ENCODE measurements at places on chromosomes 3 and 15. TPM values are rescaled to one million over a fixed set of nuclear protein-coding genes. Genes with fewer than 3 reads are reported as not detected.
A peak's percentile ranks its signal among the peaks of the same experiment; 100 is the strongest.

DNA sequence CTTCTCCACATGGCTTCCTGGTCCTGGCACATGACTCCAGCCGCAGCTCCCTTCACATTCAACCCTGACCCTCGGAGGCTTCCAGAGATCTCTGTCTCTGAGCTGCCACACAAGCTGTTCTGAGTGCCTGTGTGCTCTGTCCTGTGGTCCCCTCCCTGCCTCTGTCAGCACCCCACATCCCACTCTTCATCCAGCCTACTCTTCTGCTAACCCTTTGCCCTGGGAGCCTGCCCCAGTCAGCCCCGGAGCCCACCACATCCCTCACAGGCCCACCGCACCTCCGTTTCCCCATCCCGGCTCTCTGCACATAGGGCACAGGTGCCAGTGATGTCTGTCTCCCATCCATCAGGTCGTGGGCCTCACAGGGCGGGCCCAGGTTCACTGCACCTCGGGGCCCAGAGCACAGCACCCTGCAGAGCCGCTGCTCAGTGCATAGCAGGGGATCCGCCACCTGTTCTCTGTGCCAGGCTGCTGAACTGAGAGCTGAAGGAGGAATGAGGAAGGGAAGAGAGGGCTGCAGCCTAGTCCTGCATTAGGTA lies 133.6 kb downstream of the UACA start:
- no peak for DNase-seq

DNA sequence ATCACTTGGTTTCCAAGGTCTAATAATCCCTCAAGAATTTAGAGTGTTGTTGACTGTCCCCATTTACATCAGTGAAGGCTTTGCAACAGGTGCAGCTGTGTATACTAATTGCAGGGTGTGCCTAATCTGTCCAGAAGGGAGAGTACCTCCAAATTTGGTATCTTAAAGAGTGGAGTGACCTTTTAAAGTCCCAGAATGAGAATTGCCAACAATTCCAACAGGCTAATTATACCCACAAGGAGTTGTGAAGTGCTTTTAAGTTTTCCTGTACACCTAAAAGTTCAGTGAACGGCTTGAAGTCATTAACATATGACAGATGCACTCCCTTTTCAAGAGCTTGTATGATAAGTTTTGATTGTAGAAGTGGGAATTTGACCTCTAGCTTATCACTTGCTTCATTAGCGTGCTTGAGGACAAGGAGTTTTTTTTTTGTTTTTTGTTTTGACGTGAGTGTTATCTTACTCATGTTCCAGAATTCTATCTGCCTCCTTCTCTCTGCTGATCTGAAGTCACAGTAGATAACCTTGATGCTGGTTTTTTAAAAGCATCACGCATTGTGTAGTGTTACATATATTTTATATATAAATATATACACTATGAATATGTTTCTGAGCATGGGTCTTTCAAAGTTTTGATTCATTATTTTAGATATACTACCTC lies 26.3 kb downstream of the CDIN1 start:
- DNase-seq, result no peak

GRCh38 chr3:142844339-142844977 lies 44.4 kb downstream of the PCOLCE2 start:
- DNase-seq, result no peak

GRCh38 chr15:81372575-81372974 lies 1.4 kb downstream of the TMC3 start:
- no peak for DNase-seq

- no peak for DNase-seq
These were observed 2.2 kb downstream of the NR2F2 start for GRCh38 chr15:96332637-96333121.

DNA sequence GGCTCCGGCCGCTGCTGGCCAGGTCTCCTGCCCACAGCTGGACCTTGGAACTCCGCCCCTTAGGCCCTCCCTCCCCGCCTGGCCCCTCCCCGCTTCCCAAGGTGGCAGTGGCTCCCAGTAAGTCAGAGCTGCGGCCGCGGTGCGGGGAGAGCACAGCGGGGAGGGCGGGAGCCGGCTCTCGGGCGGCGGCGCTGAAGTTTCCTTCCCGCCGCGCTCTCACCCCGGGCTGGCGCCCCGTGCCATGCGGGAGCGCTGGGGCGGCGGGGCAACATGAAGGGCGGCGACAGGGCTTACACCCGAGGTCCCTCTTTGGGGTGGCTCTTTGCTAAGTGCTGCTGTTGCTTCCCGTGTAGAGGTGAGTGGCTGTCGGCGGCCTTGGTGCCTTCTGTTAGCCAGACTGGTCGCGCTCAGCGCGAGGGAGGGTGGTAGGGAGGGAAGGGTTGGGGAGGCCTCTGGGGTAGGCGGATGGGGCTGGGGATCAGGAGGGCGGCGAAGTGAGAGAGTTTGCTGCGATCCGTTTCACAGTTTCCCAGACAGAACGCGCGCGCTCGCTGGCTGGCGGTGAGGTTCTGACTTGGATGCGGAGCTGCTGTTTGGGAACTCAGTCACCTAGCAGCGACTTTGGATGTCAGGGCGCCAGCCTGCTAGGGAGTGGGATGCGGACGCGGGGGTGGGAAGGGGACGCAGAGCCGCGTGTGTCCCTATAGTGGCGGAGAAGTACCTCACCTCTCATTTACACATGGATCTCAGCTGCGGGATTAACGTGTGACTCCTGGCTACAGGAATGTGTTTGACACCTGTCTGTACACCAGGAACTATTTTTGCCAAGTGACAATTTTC lies 145.5 kb upstream of the UMPS start:
- DNase-seq, result peak; percentile 71

DNA sequence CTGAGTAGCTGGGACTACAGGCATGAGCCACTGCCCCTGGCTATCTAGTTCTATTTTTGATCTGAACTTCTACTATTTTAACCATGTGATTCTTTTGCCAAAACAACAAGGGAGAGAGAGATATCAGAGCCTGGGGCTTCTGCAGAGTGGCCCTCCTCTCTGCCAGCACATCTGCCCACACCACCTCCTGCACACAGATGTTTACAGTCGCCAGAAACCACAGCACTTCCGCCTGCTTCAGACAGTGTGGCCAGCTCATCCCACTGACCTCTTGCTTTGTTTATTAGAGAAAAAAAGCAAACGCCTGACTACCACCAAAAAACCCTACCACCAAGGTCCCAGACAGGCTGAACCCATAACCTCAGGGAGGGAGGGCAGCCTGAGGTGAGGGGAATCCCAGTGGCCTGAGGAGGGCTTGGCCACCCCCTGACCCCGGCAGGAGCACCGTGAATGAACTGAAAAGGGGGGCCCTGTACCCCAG lies 85.9 kb upstream of the ABHD2 start:
- no peak for DNase-seq

DNA sequence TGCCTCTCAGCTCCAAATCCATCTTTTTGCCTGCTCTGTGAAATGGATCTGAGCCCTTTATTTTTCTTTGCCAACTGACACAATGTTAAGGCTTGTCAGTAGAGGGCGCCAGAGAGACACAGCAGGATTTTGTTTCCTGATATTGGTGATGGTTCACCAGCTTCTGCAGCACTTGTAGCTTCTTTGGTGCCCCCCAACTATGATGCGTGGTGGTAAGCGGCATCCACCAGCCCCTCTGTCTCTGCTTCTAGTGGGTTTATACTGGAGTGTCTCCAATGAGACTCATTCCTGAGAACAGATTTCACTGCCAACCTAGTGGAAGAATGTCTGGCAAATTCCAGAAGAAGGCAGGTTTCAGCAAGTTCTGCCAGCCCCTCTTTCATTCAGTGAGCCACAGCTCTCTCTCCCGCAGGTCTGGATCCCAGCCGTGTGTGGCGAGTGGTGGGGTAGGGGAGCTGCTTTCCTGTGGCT lies 471.9 kb upstream of the FRG2C start:
- no peak for DNase-seq

DNA sequence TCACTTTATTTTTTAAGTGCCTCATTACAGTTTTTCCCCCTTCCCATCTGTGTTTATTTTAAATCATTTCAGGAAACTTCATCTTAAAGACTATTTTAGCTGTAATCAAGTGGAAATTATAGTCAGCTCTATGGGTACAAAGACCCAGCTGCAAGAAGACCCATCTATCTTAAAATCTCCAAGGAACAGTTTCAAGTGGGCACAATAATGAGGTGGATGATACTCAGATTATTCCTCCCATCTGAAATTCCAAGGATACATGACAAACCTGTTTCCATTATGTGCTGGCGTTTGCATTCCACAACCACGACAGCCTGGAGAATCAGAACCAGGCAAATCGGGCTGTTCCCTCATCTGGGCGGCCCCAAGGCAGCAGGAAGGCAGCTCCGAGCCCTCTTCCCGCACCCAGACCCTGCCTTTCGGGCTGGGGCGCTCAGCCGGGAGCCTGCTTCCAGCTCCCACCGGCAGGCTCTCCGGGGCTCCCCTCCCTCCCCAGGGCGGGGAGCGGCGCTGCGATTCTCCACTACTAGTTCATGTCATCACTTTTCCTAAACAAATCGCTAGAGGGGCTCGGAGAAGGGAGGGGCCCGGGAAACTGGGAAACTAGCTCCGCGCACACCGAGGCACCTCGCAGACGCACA lies at the start of gene MGLL:
MGLL (minus strand) TSS at position 475 of the 641 bp plus-strand sequence; CDS start at position 278, 197 bp downstream.
- no peak for DNase-seq

DNA sequence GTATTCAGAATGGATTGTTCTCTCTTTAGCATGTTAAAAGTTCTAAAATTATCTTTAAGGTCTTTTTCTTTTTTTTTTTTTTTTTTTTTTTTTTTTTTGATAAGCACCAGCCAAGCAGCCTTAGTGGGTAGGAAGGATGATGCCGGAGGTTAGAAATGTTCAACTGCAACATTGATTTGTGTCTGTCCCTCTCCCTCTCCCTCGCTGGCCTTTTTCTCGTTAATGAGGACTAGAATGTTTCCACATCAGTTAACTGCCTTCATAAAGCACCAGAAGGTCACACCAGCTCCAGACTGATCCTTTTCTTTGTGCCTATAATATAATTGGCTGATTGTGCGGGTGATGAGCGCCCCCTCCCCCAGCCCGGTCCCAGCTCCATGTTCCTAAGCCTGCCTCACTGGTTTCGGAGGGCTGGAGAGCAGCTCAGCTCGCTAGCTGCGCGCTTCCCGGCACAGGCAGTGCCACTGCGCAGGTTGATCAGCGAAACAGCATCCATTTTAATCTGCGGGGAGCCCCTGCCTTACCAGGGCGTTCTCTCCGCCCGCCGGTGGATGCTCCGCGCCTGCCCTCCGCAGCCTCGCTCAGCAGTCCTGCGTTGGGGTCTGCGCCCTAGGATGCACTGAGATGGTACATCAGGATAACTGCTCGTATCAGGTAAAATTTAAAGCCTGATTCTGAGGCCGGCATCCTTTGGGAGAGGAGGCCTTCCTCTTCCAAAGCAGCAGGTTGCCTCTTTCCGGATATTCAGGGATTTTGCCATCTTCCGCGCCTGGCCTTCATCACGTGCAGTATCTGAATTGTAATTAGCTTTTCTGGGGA lies 148.9 kb upstream of the IL12A start:
- DNase-seq, result no peak

DNA sequence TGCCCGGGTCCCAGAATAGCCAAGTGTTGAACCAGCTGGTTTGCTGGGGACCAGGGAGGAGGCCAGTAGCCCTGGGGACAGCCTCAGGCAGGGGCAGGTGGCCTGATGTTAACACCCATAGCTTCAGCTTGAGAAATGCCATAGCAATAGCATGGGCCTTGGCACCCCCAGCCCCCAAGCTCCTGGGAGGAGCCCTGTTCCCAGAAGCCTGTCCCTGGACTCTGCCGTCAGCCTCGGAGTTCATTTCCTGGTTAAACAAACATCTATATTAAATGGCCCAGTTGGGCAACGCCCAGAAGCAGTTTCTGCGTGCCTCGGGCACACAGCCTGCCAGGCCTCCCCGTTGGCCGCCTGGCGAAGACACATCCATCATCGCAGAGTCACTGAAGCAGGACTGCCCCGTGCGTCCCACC lies 58.2 kb downstream of the FGD5 start:
- DNase-seq, result peak; percentile 86

- no peak for DNase-seq
These were observed 44.4 kb upstream of the SPTSSB start for GRCh38 chr3:161415506-161416231.

DNA sequence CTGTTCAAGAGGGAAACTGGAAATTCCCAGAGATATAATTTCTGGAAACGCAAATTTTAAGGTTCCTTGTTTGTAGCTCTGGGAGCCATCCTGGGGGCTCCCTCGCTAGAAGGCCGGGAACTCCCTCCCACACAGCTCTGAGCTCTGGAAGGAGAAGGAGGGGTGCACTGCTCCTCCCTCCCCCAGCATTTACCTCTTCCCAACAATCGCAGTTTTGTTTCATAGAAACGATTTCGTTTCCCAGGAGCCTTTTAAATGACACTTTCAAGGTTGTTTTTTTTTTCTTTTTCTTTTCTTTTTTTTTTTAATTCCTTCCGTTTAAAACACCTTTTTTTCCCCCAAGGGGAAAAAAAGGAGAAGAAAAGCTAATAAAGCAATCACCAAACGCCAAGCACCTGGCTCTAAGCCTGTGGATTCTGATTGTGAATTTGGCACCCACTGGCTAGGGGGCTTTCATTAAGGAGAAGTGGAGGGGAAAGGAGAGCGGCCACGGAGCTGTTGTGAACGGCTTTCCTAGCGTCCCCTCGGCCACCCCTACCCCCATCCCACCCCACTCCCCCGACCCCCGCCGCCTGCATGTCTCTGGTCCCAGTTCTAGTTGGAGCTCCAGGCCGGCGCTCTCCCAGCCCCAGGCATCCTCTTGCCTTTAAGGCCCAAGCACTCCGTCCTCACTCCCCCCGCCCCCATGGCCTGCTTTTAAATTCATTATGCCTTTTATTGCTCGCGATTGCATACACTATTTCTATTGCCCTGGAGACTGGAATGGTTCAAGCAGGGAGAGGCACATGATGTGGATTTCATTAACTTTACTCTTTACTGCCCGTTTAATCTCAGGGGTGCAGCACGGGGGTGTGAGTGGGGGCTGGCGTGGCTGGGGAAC lies 13.6 kb upstream of the CCDC33 start:
- no peak for DNase-seq

GRCh38 chr15:91936927-91937326 lies 83.4 kb downstream of the SLCO3A1 start:
- no peak for DNase-seq

DNA sequence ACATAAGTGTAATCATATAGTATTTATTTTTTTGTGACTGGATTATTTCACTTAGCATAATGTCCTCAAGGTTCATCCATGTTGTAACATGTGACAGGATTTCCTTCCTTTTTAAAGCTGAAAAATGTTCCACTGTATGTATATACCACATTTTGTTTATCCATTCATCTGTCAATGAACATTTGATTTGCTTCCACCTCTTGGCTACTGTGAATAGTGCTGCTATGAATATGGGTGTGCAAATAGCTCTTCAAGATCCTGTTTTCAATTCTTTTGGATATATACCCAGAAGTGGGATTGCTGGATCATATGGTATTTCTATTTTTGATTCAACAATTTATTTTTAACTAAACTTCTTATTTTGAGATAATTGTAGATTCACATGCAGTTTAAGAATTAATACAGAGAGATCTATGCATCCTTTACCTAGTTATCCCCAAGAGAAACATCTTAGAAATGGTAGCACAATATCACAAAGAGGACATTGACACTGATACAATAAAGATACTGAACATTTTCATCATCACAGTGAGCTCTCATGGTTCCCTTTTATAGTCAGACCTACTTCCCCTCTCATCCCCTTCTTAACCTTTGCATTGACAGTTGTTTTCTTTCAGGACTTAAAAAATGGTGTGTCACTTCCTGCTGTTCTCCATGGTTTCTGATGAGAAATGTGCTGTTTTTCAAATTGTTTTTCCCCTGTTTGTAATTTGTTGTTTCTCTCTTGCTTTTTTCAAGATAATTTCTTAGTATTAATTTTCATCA lies 90.1 kb downstream of the SATB1 start:
- DNase-seq, result no peak

- DNase-seq, result no peak
These were observed 4.5 kb upstream of the PARP15 start for GRCh38 chr3:122572940-122573412.

HACD2 gene
- 28.6 TPM for total RNA-seq

HDDC3 gene
- total RNA-seq, result 14.9 TPM
